ENCODE measurements at places on chromosomes 7 and 10.

- no peak for DNase-seq
Measured at GRCh38 chr7:131602304-131602993, 46.0 kb upstream of the PODXL start.

GRCh38 chr7:71239586-71240268 is 107.8 kb downstream of the GALNT17 start:
- no peak for DNase-seq

DNA sequence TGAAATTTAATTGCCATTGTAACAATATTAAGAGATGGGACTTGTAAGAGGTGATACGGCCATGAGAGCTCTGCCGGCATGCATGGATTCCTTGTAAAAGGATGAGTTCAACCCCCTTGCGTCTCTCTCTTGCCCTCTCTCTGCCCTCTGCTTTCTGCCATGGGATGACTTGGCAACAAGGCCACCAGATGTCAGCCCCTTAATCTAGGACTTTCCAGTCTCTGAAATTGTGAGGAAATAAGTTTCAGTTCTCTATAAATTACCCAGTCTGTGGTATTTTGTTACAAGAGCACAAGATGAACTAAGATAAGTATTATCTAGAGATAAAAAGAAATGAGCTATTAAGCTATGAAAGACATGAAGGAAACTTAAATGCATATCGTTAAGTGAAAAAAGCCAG is 145.7 kb upstream of the AHR start:
- DNase-seq, result no peak

- no peak for DNase-seq
Measured at GRCh38 chr7:54697659-54698186, 61.3 kb downstream of the SEC61G start.

DNA sequence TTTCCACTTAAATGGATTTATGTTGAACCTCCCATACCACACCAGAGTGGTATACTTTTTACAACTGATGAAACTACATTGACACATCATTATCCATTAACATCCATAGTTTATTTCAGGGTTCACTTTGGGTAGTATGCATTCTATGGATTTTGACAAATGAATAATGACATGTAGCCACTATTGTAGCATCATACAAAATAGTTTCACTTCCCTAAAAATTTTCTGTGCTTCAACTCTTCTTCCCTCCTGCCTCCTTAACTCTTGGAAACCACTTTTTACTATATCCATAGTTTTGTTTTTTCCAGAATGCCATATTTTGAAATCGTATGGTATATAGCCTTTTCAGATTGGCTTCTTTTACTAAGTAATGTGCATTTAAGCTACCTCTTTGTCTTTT is 199.5 kb upstream of the TMEM196 start:
- DNase-seq, result no peak

- DNase-seq, result no peak
Measured at GRCh38 chr7:126557271-126557670, 695.5 kb downstream of the GRM8 start.

DNA sequence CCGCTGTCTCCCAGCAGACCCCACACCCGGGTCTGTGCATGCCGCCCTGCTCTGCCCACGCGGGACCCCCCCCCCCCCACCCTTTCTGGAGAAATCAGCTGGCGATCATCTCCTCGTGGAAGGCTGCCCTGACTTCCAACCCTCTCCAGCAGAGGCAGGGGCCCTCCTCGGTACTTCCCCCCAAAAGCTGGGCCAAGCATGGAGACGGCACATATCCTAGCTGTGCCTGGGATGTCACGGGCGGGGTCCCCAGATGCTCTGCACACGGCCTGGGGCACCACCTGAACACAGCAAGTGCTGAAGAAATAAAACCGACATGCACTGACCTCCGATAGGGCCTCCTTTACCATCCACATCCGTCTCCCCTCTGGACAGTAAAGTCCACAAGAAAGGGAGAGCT is 96.0 kb downstream of the DIP2C start:
- no peak for DNase-seq

DNA sequence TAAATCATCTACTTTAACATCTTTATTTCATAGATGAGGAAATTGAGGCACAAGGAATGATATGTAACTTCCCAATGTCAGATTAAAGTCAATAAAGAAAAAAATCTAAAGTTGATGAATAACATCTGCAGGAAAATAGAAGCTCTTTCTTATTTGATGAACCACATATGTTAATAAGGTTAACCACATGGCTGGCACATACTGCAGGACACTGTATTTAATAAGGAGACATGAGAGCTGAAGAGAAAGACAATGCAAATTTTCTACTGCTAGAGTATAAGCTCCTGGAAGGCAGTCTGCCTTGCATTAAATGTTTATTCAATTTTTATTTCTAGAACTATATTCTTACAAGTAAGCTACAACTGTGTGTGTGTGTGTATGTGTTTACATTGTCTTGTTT is 4.4 kb downstream of the RAB11FIP2 start:
- DNase-seq, result no peak

GRCh38 chr10:115774721-115775120 is 498.3 kb downstream of the GFRA1 start:
- no peak for DNase-seq

DNA sequence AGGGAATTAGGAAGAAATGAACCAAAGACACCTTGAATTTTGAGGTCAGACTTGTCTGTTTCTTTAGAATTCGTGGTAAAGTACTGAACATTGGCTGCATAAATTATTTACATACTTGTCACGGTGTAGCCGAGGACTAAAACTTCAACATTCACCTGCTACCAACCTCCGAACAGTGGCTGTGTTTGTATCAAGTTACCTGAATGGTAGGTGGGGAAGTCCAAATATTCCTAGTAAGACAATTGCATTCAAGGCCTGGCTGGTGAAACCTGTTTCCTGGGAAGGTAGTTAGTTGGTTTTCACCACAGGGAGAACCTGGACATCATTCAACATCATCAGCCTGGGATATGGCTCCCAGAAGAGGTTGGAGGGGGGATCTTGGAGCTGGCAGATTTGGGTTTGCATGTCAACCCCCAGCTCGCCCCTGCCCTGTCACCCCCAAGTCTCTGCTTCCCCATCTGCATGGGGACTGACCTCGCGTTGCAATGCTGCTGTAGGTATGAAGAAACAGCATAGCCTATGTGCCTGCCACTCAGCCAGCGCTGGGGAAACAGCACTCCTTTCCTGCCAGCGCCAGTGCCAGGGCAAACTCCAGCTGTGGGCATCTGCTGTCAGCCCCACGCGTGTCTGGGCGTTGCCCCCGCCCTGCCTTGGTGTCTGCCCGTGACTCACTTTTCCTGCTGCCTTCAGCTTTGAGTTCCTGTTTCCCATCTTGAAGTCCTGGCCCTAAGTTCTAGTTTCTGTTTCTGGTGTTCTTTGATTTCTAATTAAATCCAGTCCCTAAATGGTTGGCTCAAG is 12.7 kb upstream of the LARP4B start:
- DNase-seq, result peak; percentile 32

- no peak for DNase-seq
Measured at GRCh38 chr7:85226361-85227085, 39.7 kb upstream of the SEMA3D start.

- no peak for DNase-seq
Measured at GRCh38 chr7:83457022-83457892, 191.7 kb downstream of the SEMA3E start.

DNA sequence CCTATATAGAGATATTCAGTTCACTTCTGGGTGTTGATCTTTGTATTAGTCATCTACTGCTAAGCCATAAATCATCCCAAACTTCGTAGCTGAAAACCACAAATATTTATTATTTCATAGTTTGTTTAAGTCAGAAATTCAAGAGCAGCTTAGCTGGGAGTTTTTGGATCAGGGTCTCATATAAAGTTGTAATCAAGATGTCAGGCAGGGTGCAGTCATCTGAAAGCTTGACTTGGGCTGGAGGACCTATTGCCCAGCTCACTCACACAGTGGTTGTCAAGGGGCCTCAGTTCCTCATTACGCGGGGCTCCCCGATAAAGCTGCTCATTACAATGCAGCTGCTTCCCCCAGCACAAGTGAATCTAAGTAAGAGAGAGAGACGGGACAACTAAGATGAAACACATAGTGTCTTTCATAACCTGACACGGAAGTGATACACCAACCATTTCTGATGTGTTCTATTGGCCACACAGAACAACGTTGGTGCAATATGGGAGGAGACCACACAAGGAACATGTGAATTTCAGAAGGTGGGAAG is 15.7 kb downstream of the PPP1R3C start:
- DNase-seq, result no peak

DNA sequence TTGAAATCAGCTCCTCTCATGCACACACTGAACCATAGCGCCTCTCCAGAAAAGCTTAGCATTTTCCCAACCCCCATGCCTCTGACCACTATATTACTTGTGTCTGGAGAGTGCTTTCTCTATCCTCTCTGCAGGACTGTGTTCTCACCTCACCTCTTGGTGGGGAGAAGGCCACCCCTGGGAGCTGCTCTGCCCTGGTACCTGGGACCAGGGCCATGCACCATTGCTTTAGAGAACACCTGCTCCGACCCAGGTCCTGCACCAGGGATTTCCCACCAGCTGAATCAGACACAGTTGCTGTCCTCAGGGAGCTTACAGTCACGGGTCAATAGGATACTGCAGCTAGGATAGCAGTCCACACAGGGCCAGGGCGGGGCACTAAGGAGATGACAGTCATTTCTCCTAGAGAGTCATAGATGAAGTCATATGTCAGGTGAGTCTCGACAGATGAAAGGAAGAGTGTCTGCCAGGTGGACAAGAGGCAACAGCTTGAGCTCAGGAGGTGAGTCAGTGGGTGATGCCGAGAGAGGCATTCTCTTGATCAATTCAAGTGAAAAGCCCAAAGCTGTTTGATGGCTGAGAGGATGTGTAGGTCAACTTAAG is 619 bp upstream of the LMTK2 start:
- no peak for DNase-seq

DNA sequence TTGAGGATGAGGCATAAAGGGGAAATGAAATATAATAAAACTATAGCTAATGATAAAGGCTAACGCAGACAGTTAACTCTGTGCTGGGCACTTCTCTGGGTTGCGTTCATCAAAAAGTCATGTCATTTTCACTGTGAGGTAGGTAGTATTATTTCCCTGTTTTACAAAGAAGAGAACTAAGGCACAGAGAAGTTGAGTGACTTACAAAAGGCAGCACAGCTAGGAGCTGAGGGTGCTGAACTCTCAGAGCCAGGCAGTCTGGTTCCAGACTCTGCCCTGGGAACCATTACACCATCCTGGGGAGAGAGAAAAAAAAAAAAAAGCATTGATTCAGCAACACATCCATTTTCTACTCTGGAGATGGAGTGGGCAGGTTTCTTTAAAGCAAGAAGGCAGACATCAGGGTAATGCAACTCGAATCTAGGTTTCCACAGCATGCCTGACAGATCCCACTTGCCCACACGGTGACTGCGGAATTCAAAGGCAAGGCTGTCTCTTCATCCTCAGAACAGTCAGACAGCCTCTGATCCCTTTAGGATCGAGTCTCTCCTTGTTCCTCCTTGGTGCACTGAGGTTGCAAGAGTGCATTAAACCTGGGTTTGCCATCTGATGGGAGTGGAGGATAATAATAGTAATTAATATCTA is 40.6 kb upstream of the ECHDC3 start:
- DNase-seq, result no peak

- DNase-seq, result no peak
Measured at GRCh38 chr10:131702531-131703356, 198.1 kb upstream of the PPP2R2D start.

- DNase-seq, result no peak
Measured at GRCh38 chr10:77989081-77989724, 40.1 kb downstream of the POLR3A start.

DNA sequence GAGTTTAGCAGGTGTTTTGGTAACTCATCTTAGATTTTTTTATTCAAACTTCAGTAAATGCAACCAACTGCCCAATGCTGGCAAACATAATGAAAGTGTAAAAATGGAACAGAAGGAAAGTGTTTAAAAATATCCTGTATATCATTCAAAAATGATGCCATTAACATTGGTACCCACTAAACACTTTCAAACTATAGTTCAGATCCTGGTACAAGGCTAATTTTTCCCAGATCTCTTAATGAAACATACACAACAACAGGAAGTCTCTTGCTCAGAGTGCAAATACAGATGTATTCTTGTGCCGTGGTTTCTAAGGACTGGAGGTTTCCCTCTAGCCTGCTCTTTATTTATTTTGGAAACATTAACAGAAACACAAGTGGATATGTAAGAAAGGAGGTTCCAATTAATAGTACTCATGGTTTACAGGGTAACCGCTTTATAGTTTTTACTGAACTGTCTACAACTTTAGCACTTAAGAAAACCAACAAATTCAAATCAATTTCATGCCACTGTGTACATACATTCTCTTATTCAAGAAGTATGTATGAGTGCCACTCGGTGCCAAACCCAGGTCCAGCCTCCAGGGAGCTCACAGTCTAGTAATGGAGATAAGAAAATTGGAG is 176.0 kb upstream of the AKR1E2 start:
- DNase-seq, result no peak

DNA sequence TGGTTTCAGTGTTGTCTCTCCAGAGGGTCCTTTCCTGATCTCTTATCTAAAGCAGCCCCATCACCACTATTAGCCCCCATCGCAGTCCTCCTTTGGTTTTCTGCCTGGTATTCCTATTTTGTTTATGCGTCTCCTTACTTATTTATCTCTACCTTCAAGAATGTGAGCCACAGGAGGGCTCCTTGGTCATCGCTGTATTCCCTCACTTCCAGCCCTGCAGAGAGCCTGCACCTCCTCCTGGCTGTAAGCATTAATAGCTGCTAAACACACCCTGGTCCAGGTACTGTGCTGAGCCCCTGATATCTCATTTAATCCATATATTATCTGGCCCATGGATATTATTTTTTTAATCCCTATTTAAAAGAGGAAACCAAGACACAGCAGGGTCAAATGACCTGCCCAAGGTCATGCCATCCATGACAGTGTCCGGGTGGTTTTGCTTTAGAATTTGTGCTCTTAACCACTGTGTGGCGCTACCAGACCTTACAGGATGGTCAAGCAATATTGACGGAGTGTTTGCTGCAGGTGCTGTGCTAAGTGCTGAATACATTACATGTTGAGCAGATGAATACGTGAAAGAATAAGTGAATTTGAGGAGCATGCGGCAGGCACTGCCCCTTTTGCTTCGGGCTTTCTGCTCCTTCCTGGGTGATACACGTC is 227.2 kb downstream of the ADAM12 start:
- DNase-seq, result no peak

DNA sequence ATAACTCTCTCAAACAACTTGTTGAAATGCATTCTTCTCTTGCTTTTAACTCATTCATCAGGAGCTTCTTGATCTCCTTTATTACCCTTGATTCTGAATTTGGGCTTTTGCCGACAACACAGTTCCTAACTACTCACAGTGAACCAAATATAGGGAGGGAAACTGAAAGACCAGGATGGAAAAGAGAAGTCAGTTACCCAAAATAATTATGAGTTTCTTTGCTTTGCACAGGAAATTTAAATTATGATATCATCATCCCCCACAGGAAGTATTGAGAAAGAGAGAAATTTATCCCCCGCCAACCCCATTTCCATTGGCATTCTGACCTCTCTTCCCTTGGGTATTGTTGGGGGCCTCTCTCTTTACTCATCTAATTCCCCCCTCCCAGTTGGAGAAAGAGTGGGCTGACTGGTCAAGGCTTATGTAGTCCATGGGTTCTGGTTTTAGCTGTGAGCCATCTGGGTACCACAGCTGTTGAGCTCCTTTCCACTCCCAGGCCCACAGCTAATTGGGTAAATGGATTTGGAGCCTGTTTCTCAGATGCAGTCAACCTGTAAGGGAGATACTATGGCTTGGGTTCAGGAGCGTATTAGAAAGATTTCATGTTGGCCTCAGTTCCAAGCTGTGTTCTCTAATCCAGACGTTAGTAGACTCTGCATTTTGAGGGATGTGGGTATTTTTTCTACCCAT is 109.0 kb downstream of the FZD1 start:
- no peak for DNase-seq

- DNase-seq, result no peak
Measured at GRCh38 chr10:12397941-12398340, 48.6 kb downstream of the CAMK1D start.
